ELR (cell line): ENCODE measurements at places on chromosomes 4 and X.
A peak's percentile ranks its signal among the peaks of the same experiment; 100 is the strongest.

DNA sequence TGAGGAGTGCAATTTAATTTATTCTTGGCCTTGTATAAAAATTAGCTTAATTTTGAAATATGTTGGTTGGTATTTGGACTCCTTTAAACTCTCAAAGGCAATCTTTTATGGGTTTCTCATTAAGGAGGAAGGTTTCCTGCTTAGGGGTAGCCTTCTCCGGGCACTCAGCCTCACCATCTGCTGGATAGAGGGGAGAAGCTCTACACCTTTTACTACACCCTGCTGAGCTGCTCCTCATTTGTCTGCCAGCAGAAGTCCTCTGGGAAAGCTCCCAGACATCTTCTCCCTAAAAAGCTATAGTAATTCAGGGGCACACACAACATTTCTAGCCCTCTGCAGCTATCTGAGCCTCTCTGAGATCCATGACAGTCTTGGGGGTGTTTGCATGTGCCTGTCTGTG, 179.1 kb downstream of the SOWAHB start:
- no peak for DNase-seq

- peak; percentile 31 for DNase-seq
These were observed 109.0 kb upstream of the AADAT start for GRCh38 chr4:170198747-170199146.

DNA sequence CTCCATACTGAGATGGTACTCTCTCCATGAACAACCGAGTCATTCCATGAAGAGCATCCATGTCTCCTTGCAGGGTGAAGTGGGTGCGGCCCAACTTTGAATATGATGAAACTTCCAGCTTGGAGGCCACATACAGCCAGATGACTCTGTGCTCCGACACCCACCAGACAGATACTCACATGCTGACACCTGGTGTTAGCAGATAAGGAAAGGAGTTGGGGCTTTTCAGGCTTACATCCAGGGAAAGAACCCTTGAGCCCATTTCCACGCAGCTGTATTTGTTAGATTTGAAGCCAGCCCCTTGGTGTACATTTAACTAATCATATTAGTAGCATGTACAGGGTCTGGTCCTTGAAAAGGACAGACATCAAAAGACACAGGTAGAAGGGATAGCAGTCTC, 62.1 kb upstream of the PRRG3 start:
- DNase-seq = no peak

GRCh38 chr4:23999714-24000469, 110.0 kb upstream of the PPARGC1A start:
- peak; percentile 68 for DNase-seq

DNA sequence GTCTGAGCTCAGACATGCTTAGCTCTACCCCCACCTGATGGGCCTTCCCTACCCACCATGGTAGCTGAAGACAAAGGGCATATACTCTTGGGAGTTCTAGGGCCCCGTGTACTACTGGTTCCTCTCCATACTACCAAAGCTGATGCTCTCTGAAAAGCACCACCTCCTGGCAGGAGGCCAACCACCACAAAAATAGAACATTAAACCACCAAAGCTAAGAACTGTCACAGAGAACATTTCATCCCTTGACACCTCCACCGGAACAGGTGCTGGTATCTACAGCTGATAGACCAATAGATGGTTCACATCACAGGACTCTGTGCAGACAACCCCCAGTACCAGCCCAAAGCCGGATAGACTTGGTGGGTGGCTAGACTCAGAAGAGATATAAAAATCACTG, 13.4 kb downstream of the EDA2R start:
- no peak for DNase-seq

DNA sequence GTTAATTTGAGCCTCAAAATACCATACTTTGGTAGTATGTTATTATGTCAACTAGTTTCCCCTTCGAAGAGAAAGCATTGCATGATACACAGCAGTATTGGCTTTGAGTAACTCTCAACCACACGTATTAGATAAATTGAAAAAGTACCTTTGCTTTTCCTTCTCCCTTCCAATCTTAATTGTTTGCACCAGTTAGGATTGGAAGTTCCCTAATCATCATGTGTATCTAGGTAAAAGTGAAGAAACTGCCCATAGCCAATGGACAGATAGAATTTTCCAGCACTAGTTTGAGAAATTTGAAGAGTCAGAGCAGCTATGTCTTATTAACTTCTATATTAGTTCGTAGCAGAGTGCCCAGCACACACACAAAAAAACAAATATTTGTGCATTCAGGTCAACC, 241.3 kb downstream of the COX7B2 start:
- no peak for DNase-seq

DNA sequence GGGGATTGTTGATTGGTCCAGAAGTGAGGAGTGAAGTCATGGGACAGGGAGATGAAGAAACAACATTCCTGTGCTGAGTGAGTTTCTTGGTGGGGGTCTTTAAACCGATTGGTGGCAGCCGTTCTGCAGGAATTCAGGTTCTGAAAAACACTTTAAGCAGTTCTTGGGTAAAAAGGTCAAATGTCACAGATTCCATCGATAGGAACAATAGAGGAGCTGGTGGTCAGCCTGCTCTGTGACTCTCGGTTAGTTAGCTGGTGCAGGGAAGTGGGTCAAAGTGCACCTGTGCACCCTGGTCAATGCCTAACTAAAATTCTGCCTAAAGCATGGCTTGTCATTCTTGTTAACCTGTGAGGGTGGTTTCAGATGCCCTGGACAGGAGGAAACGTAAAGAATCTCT, 34.6 kb upstream of the MGST2 start:
- DNase-seq = no peak

DNA sequence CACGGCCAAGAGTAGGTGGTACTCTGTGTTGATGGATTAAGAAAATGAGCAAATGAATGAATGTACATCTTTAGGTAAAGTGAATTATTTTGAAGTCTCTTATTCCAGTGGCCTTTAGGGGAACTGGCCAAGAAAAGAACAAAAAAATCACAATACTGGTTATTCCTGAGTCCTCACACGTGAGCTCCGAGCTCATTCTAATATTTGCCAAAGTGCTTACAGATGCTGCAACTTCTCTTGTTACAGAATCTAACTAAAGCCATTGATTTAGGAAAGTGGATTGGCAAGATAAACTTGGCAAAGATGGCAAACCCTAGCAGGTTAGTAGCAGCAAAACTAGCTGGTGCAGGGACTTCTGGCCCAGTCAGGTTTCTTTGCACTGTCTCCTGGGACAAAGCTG, 37.6 kb downstream of the IDS start:
- DNase-seq = no peak

DNA sequence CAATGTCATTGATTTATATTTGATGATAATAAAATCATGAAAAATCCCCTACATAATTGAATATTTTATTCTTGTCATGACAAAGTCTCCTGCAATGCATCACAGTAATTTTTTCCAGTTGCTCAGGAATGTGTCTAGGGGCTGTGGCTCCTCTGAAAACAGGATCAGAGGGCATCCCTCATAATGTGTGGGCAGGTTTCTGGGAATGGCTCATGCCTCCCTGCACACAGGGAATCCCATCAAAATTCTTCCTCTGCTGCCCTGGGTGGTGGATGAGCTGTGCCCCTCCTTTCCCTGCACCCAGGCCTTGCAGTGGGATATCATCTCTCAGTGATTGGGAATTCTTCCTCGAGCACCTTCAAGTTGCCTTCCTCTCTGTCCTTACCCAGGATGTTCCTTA, 20.4 kb upstream of the PUDP start:
- no peak for DNase-seq

DNA sequence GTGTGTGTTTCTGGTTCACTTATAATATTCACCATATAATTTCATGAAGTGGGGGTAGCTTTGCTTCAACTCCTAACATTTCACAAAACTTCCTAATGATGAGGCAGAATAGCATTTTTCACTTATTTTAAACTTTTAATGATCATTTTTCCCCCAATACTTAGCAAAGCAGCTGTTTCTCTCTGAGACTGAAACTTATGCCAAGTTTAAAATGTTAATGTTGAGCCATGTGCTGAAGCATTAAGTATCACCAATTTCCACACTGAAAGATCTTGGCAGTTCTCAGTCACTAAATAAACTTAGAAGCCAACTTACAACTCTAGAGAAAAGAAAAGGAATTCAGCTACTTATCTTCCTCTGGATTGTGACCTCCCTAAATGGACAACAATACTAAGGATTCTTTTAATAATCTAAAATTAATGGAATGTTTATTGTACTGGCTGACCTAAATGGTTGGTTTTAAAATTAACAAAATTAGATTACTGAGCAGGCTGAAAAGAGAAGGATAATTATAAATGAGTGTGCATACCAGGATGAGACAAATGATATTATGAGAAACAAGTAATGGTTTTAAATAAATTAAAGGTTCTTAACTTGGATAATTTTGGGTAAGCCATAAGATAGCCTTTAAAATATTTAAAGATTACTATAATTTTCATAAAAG, 1429.4 kb upstream of the ADGRL3 start:
- no peak for DNase-seq

GRCh38 chrX:132716006-132716405, 227.2 kb upstream of the MBNL3 start:
- no peak for DNase-seq

- peak; percentile 37 for DNase-seq
These were observed 917 bp downstream of the PCDH18 start for GRCh38 chr4:137531168-137531985.

GRCh38 chrX:154373340-154374306, 811 bp downstream of the FLNA start:
- peak; percentile 74 for DNase-seq

- DNase-seq = no peak
These were observed 38.7 kb downstream of the ABLIM2 start for GRCh38 chr4:8119877-8120276.

GRCh38 chrX:46953137-46953527, 40.9 kb downstream of the JADE3 start:
- DNase-seq = no peak

GRCh38 chr4:58688568-58688967, 1578.4 kb upstream of the IGFBP7 start:
- DNase-seq = no peak

DNA sequence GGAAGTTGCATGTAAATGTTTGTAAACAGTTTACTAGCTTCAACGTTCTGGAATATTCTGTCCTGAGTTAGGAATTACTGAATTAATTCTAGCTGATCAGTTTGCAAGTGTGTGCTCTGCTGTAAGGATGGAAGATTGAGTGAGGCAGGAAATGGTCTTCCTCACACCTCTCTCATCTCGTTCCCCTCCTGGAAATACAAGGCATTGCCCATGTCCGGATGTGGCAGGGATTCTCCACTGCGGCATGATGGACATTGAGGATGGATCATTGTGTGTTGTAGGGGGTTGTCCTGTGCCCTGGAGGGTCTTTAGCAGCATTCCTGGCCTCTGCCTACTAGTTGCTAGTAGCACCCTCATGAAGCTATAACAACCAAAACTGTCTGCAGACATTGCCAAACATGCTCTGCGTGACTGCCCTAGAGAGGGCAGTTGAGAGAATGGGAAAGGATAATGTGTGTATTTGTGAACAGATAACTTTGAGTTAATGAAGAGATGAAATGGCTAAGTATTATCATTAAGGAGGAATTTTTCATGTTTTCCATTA, 12.6 kb downstream of the CA5B start:
- peak; percentile 16 for DNase-seq

GRCh38 chr4:147456706-147457105, 24.2 kb upstream of the EDNRA start:
- peak; percentile 10 for DNase-seq

DNA sequence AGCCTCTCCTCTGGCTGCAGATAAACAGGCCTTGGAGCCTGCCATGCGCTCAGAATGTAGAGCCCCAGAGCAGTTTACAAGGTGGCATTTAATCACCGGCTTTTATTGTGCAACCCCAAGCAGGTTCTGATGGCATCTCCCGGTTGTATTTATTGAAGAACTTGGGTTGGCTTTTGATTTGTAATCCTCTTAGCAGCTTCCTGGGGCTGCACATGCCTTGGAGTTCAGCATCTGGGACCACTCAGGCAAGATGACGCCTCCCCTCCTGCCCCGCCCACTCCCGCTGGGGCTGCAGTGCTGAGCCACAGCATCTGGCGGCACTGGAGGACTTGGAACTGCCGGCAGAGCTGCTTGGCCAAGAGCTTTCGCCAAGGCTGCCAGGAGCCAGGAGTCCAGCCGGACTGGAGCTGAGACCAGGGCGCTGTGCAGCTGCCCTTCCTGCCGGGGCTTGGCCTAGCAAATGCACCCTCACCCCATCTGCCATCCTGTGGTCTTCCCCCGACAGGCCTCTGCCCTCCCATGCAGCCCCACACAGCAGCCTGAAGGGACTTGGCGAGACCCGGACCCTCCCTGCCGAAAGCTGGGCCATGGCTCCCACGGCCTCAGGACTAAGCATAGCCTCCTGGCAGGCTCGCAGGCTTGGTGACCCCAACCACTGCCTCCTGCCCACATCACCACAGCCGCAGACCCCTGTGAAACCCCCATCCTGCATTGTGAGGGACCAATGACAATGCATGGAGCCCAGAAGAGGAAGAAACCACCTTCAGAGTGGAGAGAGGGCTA, 5.4 kb downstream of the HTRA3 start:
- peak; percentile 77 for DNase-seq

GRCh38 chrX:139581068-139581467, 50.5 kb downstream of the F9 start:
- no peak for DNase-seq

- DNase-seq = no peak
These were observed 180.8 kb downstream of the MAGEB17 start for GRCh38 chrX:16347968-16348670.

DNA sequence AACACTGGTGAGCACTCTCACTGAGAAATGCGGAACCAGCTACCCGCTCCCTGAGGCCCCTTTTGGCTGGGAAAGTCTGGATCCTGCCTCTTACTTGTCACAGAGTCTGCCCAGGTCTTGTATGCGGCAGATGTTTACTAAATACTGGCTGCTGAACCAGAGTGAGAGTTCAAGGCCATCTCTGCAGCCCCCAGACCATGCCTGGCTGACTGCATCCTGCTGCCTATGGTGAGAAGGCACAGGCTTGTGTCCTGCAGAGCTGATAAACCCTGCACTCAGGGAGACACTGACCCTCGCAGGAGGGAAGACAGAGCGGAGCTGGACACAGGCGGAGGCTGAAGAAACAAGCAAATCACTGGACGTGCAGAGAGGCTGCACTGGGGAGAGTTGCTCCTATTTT, 46.5 kb downstream of the JAKMIP1 start:
- DNase-seq = no peak

GRCh38 chr4:135941671-135942070, 1590.6 kb downstream of the PCDH18 start:
- no peak for DNase-seq

GRCh38 chr4:24395937-24396336, 188.4 kb downstream of the DHX15 start:
- no peak for DNase-seq

DNA sequence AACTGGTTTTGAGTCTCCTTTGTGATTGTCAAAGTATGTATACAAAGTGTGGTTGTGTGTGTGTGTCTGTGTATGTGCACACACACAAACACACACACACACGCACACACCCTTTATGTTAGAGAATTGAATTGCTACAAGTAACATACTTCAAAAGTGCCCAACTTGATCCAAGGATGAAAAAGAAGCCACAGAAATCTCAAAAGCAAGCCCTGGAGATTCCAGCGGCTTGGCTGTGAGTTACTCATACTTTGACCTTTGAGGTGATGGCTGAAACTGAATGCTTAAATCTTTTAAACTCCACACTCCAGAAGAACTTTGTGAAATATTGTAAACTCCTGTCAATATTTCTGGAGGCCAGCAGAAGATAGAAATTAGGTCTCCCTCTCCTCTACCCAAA, 168.4 kb upstream of the NRK start:
- DNase-seq = no peak
